NCI-H187 (cell line): ENCODE measurements at places on chromosomes 6 and 20.

DNA sequence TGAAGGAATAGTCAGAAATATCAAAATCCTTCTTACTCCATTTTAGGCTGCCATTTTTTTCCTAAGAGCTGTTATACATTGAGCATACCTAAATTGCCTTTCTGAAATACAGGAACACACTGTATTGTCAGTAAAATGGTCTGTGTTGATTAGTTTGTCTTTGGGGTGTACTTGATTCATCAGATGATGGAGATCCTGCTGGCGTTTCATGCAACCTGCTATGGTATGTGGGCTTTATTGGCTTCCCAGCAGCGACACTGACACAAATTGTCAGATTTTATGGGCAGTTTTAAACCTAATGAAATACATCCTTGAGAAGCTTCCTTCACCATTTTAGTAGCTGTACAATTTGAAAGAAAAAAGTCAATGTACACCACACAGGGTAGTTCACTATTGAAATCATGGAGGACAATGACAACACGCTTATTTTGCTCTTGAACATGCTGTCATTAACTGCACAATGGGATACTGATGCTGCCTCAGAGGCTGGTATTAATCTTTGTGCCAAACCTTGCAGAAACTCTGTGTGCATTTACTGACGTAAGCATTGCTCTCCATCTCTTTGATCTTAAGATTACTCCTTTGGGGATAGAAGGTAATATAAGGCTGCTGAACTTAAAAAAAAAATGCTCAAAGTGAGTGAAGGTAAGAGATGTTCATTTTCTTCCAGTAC lies 124.9 kb downstream of the LAMA2 start:
- no peak for DNase-seq

DNA sequence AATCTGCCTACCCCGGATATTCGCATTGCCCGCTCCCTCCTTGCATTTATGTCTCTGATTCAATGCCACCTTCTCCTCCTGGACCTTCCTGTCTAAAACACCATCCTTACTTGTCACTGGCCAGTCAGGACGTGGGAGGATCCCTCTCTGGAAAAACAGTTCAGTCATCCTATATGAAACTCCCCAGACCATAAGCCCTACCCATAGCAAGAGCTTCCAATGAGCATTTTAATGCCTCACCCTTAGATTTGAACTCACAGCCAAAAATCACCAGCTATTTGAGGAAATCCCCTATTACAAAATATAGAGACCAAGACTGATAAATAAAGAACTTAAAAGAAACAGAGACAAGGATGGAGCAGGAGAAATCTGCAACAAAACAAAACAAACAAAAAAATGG lies 86.4 kb downstream of the SHLD1 start:
- no peak for DNase-seq

DNA sequence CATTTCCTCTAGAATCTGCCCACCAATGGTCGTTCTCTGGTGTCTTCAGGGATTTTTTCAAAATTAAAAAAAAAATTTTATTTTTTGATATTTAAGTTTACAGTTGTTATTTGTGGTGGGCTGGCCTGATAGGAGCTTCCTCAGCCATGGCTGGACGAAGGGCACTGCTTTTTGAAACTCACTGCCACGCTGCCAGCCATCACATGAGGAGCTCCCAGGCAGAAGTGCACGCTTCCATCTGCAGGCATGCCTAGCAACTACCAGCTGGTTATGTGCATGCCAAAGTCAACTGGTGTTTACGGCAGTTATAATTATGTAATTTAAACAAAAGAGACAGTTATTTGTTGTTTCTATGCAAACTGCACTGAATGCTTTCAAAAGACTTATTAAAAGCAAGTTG lies 105.1 kb downstream of the IRF4 start:
- no peak for DNase-seq

DNA sequence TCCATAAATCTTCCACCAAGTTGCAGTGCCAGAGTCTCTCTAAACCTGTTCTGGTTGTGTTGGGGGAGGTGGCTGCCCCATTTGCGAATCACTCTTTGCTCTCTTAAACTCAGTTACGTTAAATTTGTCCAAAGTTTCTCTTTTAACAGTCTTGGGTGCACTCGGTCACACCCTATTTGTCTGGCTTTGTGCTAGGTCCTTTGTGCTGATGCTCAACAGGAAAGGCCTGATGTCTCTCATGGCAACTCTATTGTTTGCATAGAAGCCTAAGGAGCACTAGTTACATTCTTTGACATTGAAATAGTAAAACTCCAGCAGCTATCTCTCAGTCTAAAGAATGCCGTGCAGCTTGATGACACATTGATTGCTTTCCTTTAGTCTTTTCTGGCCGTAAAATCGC lies 105.1 kb downstream of the TRMT11 start:
- no peak for DNase-seq

DNA sequence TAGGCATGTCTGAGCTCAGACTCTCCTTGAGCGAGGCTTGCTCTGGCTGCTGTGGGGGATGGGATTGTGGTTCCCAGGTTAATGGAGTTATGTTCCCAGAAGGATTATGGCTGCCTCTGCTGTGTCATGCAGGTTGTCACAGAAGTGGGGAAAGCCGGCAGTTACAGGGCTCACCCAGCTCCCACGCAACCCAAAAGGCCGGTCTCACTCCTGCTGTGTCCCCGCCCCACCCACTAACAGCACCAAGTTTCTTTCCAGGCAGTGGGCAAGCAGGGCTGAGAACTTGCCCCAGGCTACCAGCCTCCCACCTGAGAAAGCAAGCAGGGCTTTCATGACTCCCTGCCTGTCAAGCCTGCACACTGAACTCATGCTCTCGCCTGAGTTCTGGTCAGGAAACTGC lies 750.5 kb downstream of the FRK start:
- no peak for DNase-seq

GRCh38 chr6:151452750-151453427 lies 963 bp upstream of the RMND1 start:
- DNase-seq = no peak

GRCh38 chr6:150465610-150466009 lies 96.8 kb downstream of the IYD start:
- no peak for DNase-seq

DNA sequence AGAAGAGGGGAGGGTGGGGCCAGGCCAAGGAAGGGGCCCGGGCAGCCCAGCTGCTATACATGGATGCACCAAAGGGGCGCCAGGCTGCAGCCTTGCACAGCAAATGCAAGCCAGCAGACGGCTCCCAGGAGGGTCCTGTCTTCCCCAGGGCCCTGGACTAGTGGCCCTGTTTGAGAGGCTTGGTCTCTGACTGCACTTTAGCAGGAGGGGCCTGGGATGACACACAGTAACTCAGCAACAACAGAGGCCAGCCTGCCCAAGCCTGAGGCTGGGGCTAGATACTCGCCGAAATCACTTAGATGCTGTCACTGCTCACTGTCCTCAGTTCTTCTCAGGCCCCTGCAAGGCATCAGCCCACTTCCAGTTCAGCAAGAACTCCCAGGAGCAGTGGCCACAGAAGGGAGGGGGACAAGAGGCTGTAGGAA lies 73.5 kb downstream of the TRAM2 start:
- peak; percentile 5 for DNase-seq

DNA sequence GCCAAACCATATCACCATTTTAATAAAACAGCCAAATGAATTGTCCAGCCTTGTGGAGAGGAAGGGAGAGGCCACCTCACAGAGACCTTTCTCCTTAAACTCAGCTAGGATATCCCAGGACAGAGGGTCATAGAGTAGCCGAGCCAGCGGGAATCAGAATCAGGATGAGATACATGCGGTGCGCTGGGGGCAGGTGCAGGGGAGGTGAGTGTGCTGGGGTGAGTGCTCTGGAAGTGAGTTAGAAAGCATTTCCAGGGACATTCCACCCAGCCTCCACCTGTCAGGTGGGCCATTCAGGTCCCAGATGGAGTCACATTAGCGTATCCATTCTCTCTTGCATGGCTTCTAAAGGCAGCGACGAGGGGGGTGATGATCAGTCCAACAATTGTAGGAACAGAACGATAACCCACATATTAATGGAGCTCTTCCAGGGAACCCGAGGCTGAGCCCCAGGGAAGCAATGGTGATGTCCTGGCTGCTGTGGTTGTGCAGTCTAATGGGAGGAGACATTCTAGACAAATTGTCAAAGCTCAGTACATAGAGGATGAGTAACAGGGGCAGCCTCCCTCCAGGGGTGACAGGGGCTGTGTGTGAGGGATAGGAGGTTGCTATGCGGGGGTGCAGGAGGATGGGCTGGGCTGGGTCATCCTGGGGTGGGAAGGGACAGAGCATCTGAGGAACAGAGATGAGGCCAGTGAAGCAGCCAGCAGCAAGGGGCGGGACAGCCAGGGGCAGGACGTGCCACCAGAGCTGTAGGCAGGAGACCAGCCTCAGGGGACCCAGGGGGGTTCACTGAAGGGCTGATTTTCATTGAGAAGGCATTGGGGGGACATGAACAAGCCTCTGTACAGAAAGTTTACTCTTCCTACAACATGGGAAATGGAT lies 88.7 kb upstream of the FRMD1 start:
- DNase-seq = no peak

DNA sequence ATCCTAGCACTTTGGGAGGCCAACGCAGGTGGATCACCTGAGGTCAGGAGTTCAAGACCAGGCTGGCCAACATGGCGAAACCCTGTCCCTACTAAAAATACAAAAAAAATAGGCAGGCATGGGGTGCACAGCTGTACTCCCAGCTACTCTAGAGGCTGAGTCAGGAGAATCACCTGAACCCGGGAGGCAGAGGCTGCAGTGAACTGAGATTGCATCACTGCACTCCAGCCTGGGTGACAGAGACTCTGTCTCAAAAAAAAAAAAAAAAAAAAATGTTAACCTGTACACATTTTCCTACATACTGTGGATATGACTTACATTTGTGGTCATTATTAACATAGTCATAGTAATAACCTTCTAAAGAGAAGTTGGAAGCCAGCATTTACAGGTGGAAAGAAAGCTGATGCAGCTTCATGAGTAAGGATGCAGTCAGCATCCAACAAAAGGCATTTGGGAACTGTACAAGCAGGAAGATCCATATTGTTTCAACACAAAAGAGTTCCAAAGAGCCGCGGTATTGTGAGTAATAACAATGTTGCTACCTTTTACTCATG lies 186.2 kb downstream of the GPX5 start:
- DNase-seq = no peak

DNA sequence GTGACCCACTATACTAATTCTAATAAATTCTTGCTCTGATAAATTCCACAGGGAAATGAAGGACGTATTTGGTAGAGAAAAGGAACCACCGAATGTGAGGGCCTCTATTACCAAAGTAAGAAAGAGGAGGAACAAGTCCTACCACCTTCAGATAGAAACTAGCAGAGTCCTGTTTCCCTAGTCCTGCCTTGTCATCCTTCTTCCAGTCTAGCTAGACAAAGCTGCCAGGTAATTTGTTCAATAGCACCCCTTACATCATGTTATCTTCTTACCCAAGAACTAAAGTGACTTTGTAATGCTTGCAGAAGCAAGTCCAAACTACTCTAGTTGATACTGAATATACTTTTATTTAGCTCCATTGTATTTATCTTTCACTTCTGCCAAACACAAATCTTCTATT lies 29.3 kb upstream of the FAM83B start:
- DNase-seq = no peak

DNA sequence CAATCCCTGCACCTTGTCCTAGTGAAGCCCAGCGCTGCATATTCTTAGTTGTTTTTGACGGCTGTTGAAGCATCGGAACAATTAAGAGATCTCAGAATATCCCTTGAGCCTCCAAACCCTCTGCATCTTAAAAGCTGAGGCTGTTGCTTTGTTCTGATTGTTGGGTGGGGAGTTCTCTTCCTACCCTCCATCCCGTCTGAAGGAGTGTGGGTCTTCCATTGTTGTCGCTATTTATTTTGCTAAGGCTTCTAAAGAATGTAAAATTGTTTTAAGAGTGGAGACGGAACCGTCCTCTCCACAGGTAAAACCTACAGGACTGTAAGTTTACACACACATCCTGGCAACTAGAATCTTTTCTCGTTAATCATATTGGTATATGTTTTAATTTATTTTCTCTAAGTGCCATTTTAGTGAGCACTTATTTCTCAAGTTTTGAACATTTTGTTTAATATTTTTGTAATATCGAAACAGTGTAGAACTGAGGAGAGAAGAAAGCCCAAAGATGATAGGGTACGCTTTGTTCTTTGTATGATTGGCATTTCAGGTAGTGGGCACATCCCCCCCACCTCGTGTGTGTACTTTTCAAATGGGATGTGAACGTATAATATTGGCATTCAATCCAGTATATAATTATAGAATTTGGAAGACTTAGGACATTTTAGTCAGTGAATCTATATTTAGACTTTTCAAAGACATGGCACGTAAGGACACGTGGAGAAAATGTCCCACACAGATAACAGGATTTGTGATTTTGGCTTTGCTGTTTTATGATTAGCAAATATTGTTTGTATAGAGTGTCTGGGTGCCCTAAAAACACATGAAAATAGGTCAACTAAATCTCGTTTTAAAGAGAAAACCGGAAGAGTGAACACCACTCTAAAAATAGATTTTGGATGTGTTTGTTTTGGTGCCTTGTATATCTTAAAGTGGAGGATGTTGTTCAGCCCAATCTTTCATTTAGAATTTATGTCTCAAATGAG lies 1.3 kb downstream of the RNF146 start:
- DNase-seq = no peak
